ENCODE measurements at places on chromosomes 3 and 15.

DNA sequence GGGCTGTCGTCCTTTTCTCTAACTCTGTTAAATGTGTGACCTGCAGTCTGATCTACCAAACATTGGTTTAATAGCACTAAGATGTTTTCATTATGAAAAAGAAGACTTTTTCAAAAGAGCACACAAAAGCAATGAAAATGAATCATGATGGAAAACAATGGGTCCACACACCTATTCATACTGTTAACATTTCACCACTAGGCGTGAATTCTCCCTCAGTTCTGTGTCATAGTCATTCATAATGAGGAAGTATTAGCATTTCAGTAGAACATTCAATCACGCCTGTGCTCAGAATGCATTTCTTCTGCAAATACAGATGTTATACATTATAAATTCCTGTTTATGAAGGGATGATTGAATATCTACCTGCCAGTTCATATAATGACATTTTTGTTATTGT is 35.9 kb downstream of the EIF4E3 start:
- DNase-seq: no peak

DNA sequence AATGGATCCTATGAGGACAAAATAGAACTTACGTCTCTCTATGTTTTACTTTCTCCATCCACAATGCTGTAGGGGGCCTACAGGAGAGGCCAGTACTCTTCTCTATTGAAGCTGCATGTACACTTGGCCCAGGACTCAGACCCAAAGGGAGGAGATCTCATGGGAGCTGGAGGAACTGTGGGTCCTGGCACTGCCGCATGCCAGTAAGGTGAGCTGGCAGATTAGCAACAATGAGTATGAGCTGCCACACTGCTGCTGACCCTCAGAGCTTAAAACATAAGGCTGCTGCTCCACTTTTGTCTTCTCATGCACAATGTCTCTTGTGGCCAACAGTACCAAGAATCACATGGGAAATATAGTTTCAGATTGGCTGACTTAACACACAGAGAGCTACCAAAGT is 57.8 kb upstream of the TBC1D5 start:
- no peak for DNase-seq

- no peak for DNase-seq
These were observed 9.4 kb downstream of the MUC4 start for GRCh38 chr3:195802261-195802701.

DNA sequence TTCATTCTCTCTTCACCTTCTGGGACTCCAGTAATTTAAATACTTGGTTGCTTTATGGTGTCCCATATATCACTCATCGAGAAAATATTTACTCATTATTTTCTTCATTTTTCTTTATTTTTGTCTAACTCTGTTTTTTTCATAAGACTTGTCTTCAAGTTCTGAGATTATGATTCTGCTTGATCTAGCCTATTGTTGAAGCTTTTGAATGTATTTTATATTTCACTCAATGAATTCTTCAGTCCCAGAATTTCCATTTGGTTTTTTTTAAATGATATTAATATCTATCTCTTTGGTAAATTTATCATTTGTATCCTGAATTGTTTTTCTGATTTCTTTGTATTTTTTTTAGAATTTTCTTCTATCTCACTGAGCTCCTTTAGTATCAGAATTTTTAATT is 117.0 kb downstream of the LRRK1 start:
- DNase-seq: no peak

DNA sequence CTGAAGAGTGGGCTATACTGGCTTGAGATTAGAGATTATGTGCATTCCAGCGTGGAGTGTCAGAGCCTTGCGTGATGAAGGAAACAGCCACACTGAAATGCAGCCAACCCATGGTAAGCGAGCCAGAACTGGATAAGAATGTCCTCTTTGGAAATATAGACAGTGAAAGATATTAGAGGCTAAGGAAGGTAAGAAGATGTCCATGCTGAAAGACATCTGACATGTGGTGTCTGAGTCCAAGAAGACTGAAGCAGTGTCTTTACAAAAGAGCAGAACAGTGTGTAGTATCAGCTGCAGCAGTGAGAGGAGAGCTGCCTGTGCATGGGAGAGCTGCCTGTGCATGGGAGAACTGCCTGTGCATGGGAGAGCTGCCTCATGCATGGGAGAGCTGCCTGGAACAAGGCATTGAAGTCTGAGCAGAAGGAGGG is 672.2 kb downstream of the DIPK2A start:
- no peak for DNase-seq

DNA sequence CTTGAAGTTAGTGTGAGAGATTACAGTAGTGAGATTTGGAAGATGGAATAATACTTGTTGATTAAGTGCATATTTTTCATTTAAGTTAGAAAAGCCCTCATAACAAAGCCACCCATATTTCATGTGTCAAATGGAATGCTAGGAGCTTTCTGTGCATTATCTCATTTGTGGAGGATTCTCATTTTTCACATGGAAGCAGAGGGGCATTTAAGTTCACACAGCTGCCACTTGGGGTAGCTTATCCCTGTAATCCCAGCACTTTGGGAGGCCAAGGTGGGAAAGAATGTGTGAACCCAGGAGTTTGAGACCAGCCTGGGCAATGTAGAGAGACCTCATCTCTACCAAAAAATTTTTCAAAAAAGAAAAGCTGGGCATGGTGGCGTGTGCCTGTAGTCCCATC is 55.2 kb downstream of the RAB7A start:
- DNase-seq: no peak
